Muscle of back (tissue), 13 donors: ENCODE measurements at places on chromosomes 11 and 22.

DNA sequence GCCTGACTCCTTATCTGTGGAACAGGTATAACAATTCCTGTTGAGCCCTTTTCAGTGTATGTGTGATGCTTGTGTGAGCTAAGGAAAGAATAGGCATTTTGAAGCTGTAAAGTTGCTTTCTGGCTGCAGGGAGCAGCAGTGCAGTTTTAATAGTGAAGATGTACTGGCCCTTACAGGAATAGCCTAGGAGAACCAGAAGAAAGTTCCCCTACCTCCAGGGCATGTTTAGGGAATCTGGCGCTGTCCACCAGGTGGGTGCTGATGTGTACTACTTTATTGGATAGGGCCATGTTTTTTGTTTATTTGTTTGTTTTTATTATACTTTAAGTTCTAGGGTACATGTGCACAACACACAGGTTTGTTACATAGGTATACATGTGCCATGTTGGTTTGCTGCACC lies 11.5 kb downstream of the BMAL1 start:
- no peak for DNase-seq

- peak; percentile 86 for DNase-seq
Measured at GRCh38 chr11:121464352-121464946, 11.7 kb upstream of the SORL1-AS1 start.

GRCh38 chr11:44930588-44931302 lies 19.9 kb downstream of the TP53I11 start:
- DNase-seq: no peak

GRCh38 chr11:119706029-119706428 lies 23.0 kb downstream of the NECTIN1 start:
- DNase-seq: no peak

DNA sequence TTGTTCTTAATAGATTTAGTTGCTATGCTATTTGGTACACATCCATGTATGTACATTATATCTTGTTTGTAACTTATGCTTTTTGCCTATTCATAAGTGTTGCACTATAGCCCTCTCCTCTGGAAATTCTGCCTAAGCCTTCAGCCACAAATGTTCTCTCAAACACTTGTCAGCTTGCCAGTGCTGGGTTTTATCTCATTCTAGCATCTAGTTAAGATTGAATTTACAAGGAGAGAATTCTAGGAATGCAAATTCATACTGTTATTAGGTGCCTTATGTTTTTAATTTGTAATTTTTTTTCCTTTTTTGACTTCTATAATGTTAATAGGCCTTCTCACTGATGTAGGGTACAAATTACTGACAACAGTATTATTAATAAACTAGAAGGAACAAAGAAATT lies 14.6 kb upstream of the CTSC start:
- no peak for DNase-seq

- DNase-seq: no peak
Measured at GRCh38 chr11:78790784-78791183, 216.1 kb upstream of the NARS2 start.

DNA sequence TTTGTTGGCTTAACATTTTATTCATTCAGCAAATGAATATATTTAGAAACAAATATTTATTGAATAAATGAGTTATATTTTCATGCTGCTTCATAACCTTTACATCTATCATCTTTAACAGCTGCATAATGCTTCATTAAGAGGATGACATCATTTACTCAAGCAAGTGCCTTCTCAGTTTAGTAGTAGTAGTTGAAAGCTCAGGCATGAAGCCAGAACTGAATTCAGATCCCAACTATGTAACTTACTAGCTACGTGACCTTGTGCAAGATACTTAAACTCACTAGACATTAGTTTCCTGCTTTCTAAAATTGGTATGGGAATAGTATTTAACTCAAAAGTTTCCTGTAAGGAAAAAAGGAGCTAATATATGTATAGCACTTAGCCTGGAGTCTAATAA lies 90.3 kb downstream of the TMPRSS5 start:
- DNase-seq: no peak

DNA sequence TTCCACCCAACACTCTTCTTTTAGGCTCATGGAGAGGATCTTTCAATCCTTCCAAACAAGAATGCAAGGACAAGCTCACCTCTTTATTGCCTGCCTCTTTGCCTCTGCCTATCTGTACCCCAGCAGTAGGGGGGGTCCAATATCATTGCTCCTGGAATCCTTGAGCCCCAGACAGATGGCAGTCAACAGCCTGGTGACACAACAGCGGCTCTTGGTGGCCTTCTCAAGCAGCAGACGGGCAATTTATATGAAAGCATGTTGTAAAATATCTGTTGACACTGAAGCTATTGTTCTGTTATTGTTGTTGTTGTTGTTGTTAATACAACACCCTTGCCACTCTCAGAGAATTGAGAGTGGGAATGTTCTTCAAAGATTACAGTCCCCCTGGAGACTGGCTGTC lies 480.0 kb upstream of the CADM1 start:
- DNase-seq: no peak

GRCh38 chr11:93113824-93114223 lies 84.0 kb downstream of the SLC36A4 start:
- DNase-seq: no peak

- no peak for DNase-seq
Measured at GRCh38 chr11:35227576-35228327, 88.8 kb downstream of the CD44 start.

- DNase-seq: no peak
Measured at GRCh38 chr11:134233729-134234179, 9.3 kb downstream of the VPS26B start.

DNA sequence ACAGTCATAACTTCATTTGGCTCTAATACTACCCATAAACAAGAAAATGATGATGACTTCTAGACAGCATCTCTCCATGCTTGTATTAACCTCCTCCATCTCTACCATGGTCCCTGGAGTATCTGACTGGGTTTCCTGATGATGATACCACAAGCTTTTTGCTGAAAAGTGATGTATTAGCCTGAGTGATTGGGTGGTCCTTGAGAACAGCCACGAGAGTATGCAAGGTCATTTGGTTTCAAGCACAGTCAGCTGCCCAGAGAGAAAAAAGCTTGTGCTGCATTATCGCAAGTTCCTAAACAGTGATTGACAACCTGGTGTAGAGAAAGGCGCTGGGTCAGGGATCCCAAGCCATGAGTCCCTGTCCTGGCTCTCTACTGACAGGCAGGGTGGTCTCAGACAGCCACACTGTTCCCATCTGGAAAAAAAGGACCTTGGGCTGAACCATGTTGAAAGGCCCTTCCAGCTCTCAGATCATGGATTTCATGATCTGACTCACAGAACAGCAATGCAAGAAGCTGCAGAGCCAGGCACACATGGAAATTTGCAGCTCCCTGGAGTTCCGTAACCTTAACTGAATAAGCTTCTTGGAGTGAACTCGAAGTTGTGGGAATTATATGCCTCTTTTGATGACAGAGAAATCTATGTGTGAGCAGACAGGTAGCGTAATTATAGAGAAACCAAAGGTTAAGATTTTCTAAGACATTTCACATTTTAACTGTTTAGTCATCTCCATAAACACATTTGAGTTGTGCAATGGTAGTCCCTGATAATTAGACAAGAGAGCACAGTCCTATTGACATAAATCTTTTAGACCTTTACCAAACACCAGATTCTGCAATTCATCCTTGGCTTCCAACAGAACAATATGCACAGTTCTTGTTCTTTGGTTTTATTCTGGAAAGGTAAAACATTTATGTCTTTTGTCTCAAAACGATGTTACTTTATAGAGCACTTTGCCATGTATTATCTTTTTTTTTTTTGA lies 54.1 kb upstream of the UBASH3B start:
- DNase-seq: peak; percentile 70

- peak; percentile 48 for DNase-seq
Measured at GRCh38 chr11:46001448-46001914, 79.0 kb downstream of the LARGE2 start.

- DNase-seq: no peak
Measured at GRCh38 chr11:36296884-36297543, 926 bp downstream of the PRR5L start.

DNA sequence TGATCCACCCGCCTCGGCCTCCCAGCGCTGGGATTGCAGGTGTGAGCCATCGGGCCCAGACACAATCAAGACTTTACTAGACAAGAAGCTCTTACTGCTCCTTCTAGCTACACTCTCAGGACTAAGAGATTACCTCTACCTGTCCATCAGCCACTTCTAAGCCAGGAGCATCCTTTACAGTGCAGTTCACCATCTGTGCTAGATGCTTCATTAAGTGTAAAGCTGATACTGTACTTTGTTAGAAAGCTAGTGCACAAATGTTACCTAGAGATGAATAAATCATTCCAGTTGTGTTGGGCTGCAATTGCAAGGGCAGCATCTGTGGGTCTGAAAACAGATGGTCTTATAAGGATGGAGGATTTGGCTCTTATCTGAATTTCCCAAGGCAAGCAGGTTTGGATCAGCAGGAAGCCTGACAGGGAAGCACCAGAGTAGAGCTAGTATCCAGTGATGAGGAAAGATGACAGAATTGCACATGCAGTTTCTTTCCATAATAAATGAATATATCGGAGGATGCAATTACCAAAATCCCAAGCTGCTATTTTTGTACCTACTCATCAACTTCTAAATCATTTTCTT lies 58.3 kb downstream of the FAM168A start:
- no peak for DNase-seq

- DNase-seq: no peak
Measured at GRCh38 chr22:23775779-23776375, 3.2 kb downstream of the MMP11 start.

DNA sequence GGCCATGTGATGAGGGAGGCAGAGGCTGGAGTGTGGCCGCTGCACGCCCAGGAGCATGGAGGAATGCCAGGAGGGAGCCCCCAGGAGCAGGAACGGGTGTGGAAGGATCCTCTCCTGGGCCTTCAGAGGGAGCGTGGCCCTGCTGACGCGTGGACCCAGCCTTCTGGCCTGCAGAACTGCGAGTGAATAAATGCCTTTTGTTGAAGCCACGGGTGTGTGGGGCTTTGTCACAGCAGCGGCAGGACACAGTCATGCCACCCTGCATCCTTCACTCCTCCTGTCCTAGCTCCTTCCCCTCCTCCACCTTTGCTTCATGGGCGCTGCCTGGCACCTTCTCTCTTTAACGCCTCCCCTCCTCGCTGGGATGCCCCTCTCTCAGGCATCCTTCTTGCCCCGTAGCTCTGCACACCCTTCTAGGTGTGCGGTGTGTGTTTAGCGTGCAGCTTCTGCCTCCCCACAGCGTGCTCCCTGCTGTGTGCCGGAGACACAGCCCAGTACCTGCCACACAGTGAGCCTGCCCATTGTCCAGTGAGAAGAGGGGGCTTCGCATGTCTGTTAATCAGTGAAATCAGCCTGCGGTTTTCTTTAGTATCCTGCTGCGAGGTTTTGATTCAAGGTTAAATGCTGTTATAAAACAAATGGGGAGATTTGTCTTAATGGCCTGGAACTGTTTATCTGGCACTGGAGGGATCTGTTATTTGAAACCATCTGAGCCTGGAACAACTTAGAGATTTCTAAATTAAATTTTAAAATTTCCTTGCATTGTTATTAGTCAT lies 459.6 kb downstream of the TBC1D22A start:
- DNase-seq: no peak

DNA sequence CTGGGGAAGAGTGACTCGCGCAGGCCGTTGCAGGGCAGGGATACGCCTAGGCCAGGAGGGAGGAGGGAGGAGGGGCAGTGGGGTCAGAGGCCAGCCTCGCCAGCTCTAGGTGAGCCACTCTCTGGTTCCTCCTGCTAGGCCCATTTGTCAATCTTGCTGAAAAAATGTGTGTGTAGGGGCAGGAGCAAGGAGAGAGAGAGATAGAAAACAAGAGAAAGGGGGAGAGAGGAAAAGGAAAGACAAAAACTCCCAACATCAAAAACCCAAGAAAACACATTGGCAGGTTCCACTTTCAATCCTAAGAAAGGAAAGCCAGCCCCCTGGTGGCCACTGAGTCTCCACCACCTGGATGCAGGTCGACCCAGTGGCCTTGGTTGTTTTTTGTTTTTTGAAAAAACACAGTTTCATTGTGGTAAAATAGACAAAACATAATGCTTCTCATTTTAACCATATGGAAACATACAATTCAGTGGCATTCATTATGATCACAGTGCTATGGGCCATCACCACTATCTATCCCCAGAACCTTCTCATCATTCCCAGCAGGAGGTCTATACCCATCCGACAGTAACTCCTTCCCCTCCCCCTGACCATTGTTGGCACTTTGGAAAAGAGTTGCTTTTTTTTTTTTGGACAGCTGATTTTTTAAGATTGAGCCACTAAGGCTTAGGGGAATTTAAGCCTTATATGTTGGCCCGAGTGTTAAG lies 10.9 kb downstream of the OMP start:
- no peak for DNase-seq

GRCh38 chr11:60455531-60456042 lies at the start of gene MS4A1:
Gene MS4A1 (plus strand): TSS chr11:60455847. CDS start chr11:60462375, 6,528 bp downstream.
- no peak for DNase-seq

GRCh38 chr11:99410636-99411035 lies 389.9 kb downstream of the CNTN5 start:
- DNase-seq: no peak

DNA sequence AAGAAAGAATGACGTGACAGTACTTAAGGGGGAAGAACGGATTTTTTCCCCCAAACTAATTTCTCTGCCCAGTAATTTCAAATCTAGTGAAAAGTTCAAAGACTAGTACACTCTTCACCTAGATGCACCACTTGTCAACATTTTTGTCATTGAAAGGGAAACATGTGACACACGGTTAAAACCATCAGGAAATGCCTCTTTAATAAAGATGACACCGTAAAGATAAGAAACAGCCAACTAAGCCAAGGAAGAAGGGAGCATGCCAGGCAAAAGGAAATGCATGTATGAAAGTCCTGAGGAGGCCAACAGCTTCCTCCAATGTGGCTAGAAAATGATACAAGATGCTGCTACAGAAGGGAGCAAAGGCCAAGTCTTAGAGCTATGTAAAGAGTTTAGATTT lies 49.4 kb downstream of the RSF1 start:
- DNase-seq: no peak

DNA sequence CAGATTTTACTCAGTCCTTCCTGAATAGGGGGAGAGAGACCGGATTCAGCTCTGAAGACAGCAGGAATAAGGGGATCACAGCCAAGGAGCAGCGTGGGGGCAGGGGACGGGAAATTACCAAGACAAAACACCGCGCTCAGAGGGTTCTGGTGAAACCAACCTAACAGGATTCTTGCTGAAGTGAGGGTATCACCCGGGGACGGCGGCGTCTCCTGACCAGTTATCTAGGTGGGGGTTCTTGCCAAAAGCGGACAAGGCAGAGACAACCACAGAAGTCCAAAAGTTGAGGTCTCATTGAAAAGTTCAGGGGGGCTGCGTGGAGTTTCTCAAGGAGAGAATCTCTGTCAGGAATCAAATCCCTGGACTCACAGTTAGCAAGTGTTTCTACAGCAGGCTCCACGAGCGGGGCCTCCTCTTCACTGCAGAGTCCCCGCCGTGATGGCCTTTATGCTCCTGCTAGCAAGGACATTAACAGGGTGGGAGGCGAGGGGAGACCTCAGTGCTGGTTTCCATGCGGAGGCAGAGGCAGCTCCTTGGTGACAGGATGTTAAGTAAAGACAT lies 291.0 kb downstream of the BRD1 start:
- DNase-seq: no peak
